ENCODE measurements at places on chromosomes 11 and 22.

- DNase-seq: no peak
These were observed 4.7 kb downstream of the PEX26 start for GRCh38 chr22:18082467-18082866.

DNA sequence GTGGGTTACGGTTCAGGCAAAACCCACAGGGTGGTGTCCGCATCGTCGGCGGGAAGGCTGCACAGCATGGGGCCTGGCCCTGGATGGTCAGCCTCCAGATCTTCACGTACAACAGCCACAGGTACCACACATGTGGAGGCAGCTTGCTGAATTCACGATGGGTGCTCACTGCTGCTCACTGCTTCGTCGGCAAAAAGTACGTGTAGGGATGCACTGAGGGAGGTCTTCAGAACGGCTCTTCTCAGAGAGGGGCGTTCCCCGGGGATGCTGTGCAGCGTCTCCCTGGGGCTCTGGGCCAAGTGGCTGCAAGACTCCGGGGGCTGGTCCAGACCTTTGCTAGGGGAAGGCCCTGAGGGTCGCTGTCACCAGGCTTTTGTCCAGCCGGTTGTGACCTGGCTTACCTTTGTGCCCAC lies 1.3 kb downstream of the ACR start:
- peak; percentile 17 for DNase-seq

DNA sequence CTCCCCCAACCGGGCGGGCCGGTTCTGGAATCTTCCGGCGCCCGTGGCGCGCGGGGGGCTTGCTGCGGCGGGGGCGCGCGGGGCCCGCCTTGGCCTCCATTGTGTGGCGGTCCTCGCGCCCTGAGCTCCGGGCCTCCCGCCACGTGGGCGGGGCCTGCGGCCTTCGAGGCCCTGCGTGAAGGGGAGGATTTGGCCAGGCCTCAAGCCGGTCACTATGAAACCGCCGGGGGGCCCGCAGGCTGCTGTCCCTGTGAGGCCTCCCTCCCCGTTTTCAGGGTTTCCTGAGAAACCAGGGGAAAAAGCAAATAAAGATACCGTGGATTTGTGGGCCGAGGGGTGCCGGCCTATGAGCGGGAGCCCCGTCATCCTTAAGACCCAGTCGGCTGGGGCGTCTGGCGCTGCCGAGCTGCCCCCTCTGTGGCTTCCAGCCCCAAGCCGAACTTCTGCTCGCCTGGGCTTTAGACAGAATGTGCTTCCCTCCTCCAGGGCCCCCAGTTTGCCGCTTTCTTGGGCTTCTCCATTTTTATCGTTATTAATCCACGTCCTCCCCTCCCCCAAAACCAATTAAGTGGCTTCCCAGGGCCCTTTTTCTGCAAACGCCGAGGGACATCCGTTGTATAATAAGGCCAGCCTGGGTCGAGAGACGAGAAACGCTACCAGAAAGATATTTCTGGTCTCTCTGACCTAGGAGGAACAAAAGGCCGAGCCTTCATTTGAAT lies 602 bp downstream of the EWSR1 start:
- no peak for DNase-seq

- no peak for DNase-seq
These were observed 86.5 kb upstream of the CARD18 start for GRCh38 chr11:105226091-105226490.

GRCh38 chr11:102610200-102610599 lies 14.9 kb downstream of the MMP20 start:
- DNase-seq: no peak

GRCh38 chr22:19438298-19438697 lies 6.0 kb downstream of the MRPL40 start:
- no peak for DNase-seq

DNA sequence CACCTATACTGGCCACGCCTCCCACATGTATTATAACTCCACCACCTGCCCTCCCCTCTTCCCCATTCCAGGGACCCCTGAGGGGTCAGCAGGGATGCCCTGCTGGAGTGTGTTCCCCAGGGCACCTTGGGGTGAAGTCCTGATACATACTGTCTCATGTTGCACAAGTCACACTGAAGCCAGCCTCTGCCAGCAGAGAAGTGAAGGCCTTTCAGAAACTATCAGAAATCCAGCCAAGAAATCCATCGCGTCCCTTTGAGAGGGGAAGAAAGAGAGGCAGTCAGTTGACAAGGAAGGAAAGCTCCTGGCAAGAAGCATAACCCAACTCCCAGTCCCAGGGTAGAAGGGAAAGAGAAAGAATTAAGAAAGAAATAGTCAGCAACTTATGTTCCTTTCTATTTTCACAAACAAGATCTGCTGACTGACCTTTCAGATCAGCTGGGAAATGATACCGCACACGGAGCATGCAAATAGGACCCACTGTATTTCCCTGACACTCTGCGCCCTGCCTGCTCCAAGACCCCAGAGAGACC lies 45.2 kb downstream of the SC5D start:
- no peak for DNase-seq

DNA sequence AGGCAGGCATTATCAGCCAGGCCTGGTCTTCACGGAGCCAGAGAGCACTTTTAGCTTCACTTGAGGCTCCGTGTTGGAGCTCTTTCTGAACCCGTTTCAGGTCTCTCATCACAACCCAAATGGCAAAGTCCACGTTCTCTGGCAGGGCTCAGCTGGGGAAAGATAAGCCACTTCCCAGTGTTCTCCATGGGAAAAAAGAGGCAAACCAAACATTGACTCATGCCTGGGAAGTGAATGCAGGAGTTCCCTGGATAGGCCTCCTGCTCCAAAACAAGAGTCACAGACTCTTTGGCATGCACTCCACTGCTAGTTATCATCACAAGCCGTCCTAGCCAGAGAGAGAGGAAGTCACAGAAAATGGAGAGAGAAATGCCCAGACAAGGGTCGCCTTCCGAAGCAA lies 11.6 kb downstream of the OPCML start:
- no peak for DNase-seq

DNA sequence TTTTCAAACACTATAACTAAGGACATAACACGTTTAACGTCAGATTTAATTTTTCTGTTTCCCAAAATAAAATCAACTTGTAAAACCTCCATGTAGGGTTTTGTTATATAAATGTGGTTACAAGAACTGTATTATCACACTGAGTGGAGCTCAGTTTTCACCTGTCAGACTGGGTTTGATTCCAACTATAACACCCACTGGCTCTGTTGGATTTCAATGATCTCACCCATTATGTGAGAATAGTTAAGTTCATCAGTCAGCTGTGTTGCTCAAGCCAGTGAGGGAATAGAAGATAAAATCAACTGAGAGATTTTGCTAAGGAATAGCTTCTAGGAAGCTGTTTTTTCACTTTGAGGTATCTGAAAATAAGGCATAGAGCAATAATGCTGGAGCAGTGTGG lies 5.1 kb upstream of the OR52R1 start:
- DNase-seq: no peak

GRCh38 chr11:73288873-73289707 lies 17.0 kb downstream of the P2RY6 start:
- peak; percentile 81 for DNase-seq

- DNase-seq: peak; percentile 57
These were observed 73.3 kb upstream of the WNT11 start for GRCh38 chr11:76279646-76280045.

DNA sequence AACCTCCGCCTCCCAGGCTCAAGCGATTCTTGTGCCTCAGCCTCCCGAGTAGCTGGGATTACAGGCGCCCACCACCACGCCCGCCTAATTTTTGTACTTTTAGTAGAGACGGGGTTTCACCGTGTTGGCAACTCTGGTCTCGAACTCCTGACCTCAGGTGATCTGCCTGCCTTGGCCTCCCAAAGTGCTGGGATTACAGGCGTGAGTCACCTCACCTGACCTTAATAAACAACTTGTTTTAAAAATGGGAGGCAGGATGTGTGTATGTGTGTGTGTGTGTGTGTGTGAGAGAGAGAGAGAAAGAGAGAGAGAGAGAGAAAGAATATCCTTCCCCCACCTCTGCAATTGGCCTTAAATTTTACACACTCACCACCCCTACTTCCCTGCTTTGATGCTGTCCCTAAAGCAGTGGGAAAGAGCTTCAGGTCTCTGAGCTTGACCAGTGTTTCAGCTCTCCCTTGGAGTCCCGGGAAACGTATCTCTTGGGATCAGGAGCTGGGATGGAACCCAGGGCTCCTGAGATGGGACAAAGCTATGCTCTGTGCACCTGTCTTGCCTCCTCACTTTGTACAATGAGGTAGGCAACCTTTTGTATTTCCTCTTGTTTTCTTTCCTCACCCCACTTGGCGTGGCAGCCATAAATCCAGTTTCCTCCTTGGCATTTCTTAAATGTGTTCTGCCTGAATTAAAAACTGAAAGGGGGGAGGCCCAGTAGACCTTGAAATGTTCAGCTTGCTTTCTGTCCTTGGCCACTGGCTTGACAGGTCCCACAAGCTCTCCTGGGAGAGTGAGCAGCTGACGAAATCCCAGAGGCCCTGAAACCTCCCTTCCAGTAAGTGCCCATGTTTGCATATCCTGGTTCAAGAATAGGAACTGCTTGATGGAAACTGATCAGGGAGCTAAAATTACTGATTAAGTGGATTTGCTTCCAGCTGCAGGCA lies 17.8 kb upstream of the XBP1 start:
- no peak for DNase-seq

GRCh38 chr11:1852877-1853276 lies at the start of gene LSP1:
TSS of gene LSP1 (plus strand) at chr11:1853084. CDS start at chr11:1853145, 61 bp downstream.
- DNase-seq: no peak

DNA sequence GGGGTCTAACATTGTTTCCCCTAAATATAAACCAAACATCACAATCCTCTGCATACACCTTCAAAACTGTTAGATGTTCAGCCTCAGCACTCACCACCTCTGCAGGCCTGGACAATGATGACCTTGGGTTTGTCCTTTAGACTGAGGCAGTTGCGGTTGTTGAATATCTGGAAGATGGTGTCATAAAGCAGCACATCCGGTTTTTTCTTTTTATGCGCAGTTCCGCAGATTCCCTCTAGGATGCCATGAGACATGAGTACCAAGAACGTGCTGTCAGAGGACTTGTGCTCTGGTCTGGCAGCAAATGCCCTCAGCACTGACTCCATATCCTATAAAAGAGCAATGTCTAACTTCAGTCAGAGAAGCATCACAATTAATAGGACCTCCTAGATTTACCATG lies 22.8 kb downstream of the CASP5 start:
- no peak for DNase-seq

- DNase-seq: no peak
These were observed 1.5 kb upstream of the ALDH3B1 start for GRCh38 chr11:68008381-68009337.

DNA sequence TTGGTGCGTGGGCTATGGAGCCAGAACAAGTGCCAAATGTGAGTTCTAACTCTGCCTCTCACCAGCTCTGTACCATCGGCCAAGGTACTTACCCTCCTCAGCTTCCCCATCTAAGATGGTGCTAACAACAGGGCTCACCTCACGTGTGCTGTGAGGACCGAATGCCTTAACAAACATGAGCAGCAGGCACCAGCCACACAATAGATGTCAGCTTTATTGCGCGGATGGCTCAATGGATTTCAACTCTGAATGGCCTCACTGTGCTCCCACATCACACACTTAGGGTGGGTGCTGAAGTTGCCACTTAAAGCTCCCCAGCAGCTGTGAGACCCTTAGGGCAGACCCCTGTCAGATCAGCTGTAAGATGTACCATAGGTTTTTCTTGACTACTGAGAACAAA lies 24.1 kb downstream of the RELT start:
- no peak for DNase-seq

- DNase-seq: no peak
These were observed 14.4 kb downstream of the TMPRSS6 start for GRCh38 chr22:37095113-37095512.

DNA sequence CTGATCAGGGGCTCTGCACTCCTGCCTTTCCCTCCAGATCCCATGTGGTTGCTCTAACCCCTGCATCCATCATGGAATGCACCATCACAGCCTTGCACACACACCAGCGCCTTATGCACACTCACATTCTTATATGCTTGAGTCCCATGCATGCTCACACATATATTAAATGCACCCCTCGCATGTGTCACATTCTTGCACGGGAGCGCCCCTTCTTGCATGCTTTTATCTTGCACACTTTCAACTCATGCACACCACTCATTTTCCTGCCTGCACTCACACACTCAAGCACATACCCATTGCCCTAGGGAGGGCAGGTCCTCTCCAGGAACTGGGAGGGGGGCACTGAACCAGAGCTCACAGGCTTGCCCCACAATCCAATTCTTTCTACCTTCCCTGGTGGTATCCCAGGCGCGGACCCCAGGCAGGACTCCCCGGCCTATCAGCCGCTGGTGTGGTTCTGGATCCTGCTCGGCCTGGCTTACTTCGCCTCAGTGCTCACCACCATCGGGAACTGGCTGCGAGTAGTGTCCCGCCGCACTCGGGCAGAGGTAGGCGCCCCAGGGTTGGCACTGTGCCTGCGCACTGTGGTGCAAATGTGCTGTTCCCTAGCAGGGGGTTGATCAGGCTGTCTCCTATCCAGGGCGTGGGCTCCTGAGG lies 2.3 kb upstream of the CATSPERZ start:
- DNase-seq: no peak

GRCh38 chr11:115581871-115582639 lies 77.8 kb upstream of the CADM1 start:
- DNase-seq: peak; percentile 66

GRCh38 chr11:45752106-45752505 lies 52.8 kb upstream of the SLC35C1 start:
- DNase-seq: no peak

GRCh38 chr11:86421946-86422345 lies 47.3 kb downstream of the CCDC81 start:
- DNase-seq: no peak

DNA sequence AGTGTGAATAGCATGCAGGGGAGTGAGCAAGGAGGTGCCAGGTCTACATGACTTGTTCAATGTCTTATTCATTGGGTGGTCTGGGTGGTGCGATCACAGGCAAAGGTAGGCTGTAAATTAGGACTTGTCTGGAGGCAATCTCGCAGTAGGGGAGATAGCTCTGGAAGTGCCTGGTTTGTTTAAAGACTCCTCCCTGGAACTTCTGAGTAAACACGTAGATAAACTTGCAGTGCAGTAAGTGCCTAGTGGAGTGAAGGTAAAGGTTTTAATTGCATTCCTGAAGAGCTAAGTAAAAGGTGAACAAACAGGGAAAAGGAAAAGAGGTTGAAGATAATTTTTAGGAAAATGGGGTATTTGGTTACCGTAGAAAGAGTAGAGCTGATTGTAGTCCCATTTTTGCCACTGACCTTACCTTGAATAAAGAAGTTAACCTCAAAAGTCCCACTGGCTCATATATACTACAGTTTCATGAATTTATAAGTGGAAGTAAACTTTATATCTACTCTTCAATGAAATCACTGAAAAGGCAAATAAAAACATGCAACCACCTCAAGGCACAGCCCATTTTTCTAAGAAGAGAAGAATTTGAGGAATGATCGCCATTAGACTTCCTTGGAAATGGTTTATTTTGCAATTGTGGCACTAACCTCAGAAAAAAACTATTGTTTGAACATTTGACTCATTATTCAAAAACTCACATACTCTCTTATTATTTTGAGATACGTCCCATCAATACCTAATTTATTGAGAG lies 44.3 kb downstream of the AASDHPPT start:
- DNase-seq: no peak
